ENCODE measurements at places on chromosomes 7 and 10.

DNA sequence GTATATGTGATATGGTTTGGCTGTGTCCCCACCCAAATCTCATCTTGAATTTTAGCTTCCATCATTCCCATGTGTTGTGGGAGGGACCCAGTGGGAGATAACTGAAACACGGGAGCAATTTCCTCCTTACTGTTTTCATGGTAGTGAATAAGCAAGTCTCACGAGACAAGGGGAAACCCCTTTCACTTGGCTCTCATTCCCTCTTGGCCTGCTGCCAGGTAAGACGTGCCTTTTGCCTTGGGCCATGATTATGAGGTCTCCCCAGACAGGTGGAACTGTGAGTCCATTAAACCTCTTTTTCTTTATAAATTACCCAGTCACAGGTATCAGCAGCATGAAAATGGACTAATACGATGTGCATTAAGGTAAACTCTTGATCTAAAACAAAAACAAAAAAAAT, 357.1 kb upstream of the AOAH start:
- no peak for DNase-seq

- DNase-seq = no peak
Observed at GRCh38 chr10:69141304-69141703, 17.3 kb downstream of the VPS26A start.

DNA sequence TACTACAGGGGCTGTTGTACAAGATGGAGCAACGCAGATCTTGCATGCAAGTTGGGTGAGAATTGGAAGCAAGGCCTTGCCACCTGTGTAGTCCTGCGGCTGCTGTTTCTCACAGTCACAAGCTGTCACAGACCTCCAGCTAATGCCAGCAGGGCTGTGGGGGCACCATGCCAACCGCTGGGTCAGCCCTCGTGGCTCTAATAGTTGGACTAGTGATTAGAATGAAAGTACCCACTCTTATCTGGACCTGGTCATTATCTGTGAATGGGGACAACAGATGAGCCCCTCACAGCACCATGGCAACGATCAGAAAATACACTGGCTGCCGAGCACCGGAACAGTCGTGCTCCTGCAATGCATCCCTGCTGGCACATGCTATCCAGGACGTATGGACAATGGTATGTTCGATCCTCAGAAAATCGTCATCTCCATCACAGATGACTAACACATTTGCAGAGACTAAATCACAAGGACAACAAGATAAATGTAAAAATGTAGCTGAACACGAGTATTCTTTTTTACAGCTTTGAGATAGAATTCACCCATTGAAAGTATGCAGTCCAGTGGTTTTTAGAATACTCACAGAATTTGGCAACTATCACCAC, 80.4 kb upstream of the CALN1 start:
- no peak for DNase-seq

DNA sequence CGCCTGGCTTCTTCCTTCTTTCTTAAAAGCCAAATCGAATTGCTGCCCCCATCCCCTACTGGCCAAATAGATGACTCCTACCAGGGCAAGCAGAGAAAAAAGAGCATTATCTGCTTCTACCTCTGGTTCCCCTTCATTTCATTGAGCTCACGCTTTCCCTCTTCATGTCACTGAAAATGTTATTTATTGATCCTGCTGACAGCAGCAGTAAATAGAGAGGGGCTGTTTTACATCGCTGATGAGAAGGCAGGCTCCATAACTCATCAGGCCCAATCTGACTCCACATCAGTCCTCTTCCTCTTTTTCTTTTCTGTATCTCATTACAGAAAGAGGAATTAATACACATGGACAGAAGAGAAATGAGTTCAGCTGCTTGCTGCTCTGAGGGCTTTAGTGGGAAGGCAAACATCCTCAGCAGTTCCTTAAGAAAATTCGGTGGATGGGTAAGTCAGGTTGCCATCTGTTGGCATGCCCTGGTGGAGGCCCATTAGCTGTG, 904.1 kb downstream of the KCNMA1 start:
- DNase-seq = no peak

GRCh38 chr7:17498230-17498629, 199.8 kb downstream of the AHR start:
- DNase-seq = no peak

DNA sequence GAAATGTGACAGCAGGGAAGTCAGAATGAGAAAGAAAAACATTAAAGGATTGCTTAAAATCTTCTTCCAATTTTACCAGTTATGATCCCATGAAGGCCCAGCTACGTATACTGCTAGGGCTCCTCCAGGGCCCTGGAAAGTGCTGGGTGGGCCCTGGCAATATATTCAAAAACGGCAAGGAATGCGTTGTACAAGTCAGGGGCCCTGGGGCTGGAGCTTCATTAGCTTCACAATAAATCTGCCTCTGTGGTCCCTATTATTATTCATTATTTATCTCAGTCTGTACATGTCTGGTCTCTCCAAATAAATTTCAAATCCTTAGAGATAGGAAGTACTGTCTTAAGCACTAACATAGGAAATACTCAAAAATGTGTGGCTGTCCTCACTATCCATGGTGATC, 7.6 kb downstream of the JAZF1 start:
- DNase-seq = no peak

Data from activated CD4-positive, alpha-beta T cell treated with anti-CD3 and anti-CD28 coated beads for 1 hour (primary cell).